GM12864 (cell line): ENCODE measurements at places on chromosomes 1 and 21.

GRCh38 chr1:150622303-150622975, 7.0 kb downstream of the ENSA start:
- DNase-seq: no peak

DNA sequence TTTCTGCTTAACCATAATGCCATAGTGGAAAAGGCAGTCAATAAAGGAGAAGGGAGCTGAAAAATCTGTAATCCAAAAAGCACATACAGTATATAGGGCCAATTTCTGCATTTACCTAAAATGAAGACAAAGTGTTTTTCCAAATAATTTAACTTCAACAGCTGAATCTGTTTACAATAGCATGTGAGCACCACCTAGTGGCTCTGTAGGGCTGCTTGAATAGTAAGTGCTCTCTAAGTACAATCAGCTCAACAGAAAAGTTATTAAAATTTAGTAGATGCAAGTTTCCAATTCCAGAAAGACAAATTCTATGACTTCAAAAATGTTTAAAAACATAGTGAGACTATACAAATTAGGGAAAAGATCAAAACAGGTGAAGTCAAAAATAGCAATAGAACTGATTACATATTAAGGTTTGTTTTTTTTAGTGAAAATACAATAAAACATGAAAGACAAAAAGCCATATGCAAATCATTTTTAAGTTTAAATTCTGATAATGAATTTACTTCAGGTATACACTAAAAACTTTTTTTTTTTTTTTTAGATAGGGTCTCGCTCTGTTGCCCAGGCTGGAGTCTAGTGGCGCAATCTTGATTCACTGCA, 220.0 kb downstream of the SETD4 start:
- DNase-seq: peak; percentile 52

DNA sequence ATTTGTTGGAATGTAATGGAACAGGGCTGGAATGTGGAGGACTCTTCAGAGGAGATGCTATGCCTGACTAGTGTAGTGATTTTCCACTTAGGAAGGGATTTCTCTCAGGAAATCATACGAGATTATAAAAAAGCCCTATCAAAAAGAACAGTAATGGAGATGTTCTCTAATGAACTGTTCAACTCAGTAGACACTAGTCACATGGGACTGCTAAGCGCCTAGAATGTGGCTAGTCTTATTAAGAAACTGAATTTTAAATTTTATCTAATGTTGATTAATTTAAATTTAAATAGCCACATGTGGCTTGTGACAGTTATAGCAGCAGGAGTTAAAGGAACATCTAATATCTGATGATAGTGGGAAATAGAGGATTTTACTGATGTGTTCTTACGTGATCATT, 94.0 kb downstream of the SLC35F3 start:
- DNase-seq: no peak

GRCh38 chr1:226696547-226696946, 42.5 kb downstream of the ITPKB start:
- no peak for DNase-seq

- DNase-seq: no peak
These were observed 21.9 kb downstream of the LGALS8 start for GRCh38 chr1:236545621-236546169.

GRCh38 chr1:23177031-23177430, 8.4 kb upstream of the LUZP1 start:
- DNase-seq: no peak

DNA sequence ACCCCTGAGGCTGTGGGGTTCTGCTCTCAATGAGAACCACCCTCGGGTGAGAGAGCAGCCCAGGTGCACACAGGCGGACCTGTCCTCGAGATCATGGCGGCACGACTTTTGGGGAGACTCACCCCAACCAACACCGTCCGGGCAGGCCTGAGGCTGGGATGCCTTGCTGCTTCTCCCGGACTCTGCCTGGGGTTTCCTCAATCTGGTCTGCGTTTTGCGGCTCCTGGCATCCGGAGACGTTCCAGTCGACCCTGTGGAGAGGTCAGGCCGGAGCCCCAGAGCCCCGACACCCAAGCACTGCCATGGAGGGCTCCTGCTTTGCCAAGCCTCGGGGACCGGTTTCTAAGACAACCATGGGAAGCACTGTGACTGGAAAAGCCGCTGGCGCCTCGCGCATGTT, 3879.7 kb downstream of the SRGAP2C start:
- DNase-seq: no peak

DNA sequence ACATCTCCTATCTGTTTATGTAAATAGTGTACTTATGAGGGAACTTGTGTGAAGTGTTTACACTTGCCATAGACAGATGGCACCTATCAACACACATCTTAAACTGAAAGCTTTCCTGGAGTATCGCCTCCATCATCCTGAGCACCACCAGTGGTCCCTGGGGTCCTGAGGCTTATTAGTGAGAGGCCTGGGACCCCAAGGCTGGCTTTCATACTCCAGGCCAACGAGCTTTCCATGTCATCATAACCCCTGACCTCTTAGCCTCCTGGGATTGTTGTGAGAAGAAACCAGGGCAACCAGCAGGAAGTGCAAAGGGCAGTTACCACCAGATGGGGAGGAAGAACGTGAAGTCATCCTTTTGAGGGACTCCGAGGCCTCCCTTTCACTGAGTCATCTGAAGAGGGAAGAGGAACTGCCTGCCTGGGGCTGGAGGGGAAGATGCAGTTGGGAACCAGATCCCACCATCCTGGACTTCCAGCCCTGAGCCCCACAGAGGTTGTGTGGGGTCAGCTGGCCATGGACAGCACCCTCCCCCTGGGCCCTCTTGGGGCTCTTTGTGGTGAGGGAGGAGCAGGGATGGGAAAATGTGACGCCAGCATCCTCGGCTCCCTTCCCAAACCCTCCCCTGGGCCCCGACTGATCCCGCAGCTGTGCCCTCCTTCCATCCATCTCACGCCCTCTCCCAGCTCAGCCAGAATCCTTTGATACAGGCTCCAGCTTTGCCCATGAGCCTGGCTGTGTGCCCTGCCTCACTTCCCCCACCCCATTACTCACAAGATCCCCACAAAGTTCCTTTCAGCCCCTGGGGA, 5.8 kb downstream of the INKA2 start:
- no peak for DNase-seq

GRCh38 chr1:225156254-225156653, 226.8 kb downstream of the DNAH14 start:
- DNase-seq: no peak

DNA sequence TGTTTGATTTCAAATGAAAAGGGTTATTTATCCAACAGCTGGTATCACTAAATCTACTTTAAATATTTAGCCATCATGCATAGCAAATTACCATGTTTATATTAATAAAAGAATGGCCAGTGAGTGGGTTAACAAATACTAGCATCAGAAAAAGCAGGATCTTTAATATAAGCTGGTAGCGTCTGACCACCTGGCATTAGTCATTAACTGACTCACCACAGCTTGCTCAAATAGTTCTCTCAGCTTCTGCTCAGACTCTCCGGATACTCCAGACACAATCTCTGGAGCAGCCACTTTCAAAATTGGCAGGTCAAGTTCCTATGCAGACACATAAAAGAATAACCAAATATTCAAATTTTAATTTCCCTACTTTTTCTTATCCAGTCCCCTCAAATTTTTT, 29.6 kb downstream of the NVL start:
- DNase-seq: no peak

DNA sequence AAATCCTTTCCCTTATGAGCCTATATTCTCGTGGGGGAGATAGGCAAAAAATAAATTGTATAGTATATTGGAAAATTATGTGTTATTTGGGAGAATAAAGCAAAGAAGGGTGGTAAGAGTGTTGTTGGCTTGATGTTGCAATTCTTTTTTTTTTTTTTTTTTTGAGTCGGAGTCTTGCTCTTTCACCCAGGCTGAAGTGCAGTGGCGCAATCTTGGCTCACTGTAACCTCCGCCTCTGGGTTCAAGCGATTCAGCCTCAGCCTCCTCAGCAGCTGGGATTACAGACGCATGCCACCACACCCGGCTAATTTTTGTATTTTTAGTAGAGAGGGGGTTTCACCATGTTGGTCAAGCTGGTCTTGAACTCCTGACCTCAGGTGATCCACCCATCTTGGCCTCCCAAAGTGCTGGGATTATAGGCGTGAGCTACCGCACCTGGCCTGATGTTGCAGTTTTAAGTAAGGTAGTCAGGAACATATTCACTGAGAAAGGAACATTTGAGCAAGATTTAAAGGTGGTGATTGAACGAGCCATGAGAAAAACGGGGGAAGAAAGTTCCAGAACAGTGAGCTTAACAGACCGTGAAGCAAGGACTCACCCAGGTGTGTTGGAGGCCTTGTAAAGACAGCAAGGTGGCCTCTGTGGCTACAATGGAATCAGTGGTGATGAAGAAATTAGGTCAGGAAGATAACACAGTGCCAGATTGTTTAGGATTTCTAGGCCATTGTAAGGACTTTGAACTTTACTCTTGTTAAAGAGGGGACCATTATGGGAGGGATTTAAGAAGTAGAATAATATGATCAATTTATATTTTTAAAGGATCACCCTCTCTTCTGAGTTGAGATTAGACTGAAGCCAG, 45.8 kb downstream of the RPRD2 start:
- DNase-seq: no peak

DNA sequence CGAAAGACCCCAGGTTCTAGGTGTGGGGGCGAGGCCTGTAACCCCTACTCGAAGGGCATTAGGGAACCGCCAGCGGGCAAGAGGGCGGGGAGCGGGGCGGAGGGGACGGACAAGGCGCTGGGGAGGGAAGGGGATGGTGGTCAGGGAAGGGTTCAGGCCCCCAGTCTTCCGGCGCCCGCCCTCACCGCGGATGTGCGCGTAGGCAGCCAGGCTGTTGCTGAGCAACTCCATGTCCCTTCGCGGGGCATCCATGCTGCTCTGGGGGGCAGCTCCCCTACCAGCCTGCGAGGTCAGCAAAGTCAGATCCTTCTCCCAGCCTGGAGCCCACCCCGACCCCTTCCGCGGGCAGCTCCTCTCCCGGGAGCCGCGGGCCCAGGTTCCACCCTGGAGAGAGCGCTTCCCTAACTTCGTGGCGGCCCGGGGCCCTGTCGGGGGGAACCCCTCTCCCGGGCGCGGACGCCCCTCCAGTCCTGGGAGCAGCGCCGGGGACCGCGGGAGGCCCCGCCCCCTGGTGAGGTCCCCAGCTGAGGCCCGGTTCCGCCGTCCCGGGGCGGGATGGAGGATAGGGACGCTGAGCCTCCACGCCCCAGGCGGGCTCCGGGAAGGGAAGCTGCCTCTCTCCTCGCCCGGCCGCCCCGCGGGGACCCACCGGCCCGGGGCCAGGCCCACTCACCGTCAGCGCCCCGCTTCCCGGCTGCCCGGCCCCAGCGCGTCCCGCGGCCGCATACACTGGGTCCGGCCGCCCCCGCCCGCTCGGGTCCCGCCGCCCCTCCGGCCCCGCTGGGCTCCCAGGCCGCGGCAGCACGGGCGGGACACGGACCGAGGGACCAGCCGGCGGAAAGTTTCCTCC, 434 bp downstream of the EVA1B start:
- DNase-seq: no peak

GRCh38 chr1:15525050-15526020, 1.3 kb upstream of the DNAJC16 start:
- DNase-seq: peak; percentile 92

DNA sequence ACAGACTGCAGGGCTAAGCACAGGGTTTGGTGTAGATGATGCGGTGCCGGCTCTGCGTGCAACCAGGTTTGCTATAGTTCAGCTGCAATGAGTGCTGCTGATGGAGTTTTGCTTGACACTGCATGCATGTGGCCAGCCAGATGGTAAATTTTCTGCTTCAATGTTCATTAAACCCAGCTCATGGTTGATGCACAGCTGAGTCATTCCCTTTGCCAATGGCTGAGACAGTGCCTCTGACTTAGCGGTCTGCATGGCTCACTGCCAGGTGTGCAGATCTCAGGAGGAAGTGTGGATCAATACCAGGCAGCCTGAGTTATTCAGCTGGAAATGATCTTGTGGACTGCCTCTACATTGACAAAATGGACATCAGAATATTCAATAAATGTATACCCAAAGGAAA, 172.7 kb upstream of the ZP4 start:
- no peak for DNase-seq

DNA sequence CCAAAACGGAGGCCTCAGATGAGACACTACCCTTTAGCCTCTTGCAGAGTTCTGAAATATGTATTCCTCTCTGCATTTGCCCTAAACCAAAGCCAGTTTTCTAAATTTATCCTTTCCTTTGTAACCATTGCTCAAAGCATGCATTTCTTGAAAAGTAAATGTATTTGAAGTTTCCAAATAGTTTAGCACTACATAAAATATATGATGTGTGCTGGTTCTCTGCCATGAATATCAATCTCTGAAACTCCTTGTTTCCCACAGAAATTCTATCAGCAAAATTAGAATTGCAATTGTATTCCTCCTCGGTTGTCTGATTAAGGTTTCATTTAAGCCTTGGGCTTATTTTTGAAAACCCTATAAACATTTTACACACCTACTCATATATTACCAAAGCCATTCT, 137.1 kb upstream of the SYT6 start:
- DNase-seq: no peak

DNA sequence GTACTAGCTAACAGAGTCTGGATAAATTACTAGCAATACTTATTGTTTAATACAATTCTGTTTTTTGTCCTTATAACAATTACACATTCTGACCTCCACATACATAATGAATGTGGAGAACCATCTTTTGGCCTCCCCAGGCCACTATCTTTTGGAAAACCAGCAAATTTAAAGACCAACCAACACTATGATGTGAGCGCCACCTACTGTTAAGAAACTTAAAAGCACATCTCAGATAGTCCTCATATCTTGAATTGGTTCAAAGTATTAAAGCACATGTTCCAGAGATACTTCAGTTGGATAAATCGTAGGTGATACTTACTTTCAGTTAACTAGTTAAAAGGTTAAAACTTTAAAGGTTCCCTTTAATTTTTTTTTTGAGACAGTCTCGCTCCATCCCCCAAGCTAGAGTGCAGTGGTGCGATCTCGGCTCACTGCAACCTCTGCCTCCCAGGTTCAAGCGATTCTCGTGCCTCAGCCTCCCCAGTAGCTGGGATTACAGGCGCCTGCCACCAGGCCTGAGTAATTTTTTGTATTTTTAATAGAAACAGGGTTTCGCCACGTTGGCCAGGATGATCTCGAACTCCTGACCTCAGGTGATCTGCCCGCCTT, 29.3 kb upstream of the USP1 start:
- peak; percentile 16 for DNase-seq

- no peak for DNase-seq
These were observed 261.5 kb downstream of the SMYD3 start for GRCh38 chr1:246245541-246245940.

GRCh38 chr1:73333847-73334503, 864.0 kb downstream of the LRRIQ3 start:
- no peak for DNase-seq

- no peak for DNase-seq
These were observed 367.4 kb downstream of the RPS6KC1 start for GRCh38 chr1:213418268-213419071.

- DNase-seq: no peak
These were observed 7.0 kb downstream of the FCAMR start for GRCh38 chr1:206963119-206963712.

DNA sequence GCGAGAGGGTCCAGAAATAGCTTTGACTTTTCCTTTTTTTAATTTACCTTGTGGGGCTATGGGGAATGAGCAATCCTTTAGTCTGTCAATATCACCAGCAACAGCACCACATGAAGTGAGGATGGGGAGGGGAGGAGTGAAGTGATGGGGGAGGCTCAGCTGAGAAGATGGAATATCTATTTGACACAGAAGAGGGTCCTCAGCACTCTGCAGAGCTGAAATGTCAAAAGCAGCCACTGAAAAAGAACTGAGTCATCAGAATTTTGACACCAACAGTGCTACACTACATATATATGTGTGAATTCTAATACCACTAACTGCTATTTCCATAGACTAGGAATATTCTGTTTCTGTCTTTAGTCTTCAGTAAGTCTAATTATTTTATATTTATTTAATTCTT, 427.0 kb upstream of the PBX1 start:
- DNase-seq: no peak

- DNase-seq: no peak
These were observed 77.3 kb upstream of the PTGFRN start for GRCh38 chr1:116832308-116832931.
